ENCODE measurements at places on chromosomes 4 and X.

DNA sequence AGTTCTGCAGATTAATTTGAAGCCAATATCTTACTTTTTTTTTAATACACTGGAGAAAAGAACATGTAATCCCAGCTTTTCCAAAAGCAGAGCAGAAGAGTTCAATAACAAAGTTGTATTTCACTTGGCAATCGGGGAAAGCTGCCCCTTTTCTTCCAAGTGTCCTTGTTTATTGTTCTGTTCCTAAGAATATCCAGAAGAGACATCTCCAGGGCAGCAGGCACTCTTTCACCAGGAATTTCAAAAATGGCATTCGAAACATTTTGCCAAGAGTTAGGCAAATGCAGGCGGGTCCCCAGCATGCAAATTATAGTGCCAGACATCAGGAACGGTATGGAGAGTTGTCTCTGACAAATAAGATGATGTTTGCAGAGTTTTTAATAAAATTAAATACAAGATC is 494.5 kb downstream of the BCOR start:
- DNase-seq = no peak

GRCh38 chr4:114368751-114369150 is 229.9 kb upstream of the UGT8 start:
- DNase-seq = no peak

GRCh38 chr4:64271601-64272081 is 137.6 kb downstream of the TECRL start:
- no peak for DNase-seq

DNA sequence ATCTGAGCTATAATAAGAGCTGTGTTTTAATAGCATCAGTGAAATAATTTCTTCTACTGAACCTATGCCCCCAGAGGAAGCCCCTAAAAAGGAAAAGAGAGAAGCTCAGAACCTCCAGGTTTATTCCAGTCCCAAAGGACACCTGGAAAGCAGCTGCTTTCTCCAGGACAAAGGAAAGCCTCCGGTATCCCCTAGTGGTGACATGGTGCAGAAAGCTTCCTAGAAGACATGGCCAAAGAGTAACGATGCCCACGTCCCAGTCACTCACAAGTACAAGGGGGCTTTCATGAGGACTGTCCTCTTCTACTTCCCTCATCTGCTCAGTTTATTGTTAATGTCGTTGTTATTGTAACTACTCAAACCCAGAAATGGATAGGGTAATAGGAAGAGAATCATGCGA is 343.9 kb downstream of the UNC5C start:
- no peak for DNase-seq

DNA sequence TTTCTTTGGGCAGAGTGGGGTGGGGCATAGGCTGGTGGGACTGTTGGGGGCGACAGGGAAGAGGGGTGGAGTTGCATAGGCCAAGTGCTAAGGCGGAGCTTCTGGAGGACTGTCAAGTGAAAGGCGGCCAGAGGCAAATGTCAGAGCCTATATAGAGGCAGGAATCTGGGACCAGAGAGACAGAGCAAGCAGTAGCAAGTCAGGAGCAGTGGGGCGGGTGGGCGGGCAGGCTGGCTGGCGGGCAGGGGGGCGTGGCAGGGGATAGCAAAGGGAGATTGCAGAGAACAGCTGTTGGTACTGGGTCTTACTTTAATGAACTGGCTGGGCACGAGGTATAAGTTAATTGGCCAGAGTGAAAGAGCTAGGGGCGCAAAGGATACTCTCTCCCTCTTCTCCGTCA is 89.8 kb downstream of the RTL9 start:
- DNase-seq = no peak

Data from GM12892 (cell line).